ENCODE measurements at places on chromosomes 13 and 19.

GRCh38 chr19:12133069-12133468 lies 7.1 kb downstream of the ZNF20 start:
- DNase-seq, result no peak

- DNase-seq, result no peak
Measured at GRCh38 chr13:109844396-109844795, 58.0 kb upstream of the IRS2 start.

GRCh38 chr13:51525567-51526167 lies 58.6 kb upstream of the WDFY2 start:
- no peak for DNase-seq

DNA sequence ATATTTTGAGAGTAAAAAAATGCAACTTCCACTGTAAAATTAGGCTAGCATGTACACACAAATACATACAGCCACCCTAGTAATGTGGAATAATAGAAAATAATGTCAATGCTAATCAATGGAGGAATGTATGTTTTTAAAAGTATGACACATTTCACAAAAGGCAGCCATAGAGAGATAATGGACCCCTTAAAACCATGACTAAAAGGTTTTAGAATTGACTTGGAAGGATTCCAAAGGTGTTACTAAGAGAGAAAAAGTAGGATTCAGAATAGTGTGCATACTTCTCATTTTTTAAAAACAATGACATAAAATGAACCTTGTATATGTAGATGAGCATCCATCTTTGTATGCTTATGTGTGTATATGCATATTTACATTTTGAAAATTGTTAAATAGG lies 597.9 kb upstream of the PCDH9 start:
- no peak for DNase-seq

DNA sequence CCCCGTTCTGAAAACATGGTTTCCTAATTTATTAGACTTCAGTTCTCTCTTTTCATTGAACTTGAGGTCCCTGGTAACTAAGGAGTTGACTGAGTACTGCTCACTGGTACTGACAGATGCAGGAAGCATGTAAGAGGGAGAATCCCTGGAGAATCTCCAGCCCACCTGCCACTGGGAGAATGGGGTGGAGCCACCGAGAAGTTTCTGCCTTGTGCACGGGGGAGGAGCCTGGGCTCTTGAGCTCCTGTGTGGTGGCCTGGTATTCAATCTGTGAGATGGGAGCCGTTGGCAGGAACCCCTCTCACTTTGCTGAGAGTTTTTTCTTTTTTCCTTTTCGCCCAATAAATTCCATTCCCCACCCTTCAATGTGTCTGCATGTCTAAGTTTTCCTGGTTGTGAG lies 13.2 kb upstream of the AKAP11 start:
- DNase-seq, result no peak

DNA sequence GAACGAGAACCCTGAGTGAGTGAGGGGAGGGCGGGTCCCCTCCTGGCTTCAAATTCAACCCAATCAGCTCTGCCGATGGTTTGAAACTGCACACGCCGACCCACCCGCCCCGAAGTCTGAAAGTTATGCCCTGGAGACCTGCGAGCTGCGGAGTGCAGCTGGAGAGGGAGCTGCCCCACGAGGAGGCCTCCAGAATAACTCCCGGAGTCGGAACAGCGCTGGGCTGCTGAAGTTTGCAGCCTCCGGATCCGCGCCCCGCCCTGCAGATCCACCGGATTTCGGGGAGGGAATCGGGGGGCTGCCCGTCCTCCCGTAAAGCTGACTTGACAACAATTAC lies 7.0 kb downstream of the POU4F1 start:
- no peak for DNase-seq

- no peak for DNase-seq
Measured at GRCh38 chr19:1106841-1107660, 3.3 kb downstream of the GPX4 start.

- DNase-seq, result no peak
Measured at GRCh38 chr19:51324167-51324481, 12.7 kb downstream of the IGLON5 start.

Measured in T follicular helper cell (primary cell).